ENCODE measurements at places on chromosomes 12 and 14.

- DNase-seq = no peak
Observed at GRCh38 chr12:74849801-74850200, 312.2 kb downstream of the ATXN7L3B start.

GRCh38 chr14:49895480-49895879 lies 2.6 kb downstream of the ARF6 start:
- no peak for DNase-seq

GRCh38 chr12:9064815-9065606 lies 50.7 kb downstream of the A2M start:
- peak; percentile 33 for DNase-seq

DNA sequence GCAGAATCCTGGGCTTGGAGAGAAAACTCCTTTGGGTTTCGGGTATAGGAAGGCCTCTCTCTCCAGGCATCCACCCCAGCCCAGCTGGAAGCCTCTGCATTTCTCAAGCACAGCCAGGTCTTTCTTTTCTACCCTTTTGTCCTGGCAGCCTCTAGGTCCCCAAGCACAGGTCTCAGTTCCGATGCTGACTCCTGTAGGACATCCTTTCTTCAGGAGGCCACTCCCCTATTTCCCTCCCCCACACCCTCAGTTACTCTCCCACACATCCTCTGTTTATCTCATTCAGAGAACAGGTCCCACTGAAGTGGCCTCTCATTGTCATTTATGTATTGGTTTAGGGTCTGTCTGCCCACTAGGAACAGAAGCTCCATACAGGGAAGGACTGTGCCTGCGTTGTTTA lies 352.6 kb downstream of the VRK1 start:
- no peak for DNase-seq

DNA sequence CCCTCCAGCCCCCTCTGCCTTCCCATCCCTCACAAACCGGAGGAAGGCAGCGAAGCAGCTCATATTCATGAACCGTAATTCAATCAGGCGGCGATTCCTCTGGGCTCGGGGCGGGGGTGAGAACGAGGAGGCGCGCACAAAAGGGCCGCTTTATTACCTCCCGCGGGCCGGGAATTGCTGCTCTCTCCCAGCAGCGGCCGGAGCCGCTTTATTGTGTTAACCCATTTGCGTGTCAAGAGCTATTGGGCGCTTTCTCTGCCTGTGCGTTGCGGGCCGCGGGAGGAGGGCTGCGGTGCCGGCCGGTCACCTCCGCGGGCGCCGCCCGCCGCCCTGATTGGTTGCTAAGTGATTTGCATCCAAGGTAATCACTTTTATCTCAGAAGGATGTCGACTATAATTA lies 4.8 kb downstream of the FAM222A start:
- no peak for DNase-seq

DNA sequence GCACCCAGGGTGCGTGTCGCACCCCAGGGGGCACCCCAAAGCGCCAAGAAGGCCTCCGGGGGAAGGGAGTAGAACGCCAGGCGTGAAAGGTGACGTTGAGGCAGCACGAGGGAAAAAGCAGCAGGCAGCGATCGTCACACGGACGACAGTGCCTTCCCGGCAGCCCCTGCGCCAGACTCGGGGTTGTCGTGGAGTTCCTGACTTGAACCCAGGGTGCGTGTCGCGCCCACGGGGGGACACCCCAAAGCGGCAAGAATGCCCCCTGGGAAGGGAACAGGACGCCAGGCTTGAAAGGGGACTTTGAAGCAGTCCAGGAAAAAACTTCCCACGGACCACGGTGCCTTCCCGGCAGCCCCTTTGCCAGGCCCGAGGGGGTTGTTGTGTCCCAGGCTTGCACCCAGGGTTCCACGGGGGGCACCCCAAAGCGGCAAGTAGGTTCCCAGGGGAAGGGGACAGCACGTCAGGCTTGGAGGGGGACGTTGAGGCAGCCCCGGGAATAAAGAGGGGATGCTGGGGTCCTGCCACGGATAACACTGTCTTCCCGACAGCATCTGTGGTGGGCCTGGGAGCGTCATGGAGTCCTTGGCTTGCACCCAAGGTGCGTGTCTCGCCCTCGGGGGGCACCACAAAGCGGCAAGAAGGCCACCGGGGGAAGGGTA lies 159.2 kb upstream of the ALG10B start:
- no peak for DNase-seq

DNA sequence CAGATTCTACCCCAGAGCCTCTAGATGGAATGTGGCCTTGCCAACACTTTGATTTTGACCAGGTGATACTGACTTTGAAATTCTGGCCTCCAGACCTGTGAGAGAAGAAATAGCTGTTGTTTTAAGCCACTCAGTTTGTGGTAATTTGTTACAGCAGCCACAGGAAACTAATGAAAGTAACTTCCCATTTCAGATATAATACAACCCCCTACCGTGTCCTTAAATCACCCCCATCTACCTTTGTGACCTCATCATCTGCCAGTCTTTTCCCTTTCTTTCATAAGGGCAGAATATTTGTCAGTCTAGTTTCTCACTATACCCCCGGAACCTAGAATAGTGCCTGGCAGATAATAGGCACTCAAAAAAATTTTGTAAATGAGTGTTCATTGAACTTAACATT lies 39.6 kb downstream of the PPP4R4 start:
- no peak for DNase-seq

- no peak for DNase-seq
Observed at GRCh38 chr12:52183971-52184370, 7.8 kb downstream of the KRT80 start.
